ENCODE measurements at places on chromosomes 12 and 14.
A peak's percentile ranks its signal among the peaks of the same experiment; 100 is the strongest.

DNA sequence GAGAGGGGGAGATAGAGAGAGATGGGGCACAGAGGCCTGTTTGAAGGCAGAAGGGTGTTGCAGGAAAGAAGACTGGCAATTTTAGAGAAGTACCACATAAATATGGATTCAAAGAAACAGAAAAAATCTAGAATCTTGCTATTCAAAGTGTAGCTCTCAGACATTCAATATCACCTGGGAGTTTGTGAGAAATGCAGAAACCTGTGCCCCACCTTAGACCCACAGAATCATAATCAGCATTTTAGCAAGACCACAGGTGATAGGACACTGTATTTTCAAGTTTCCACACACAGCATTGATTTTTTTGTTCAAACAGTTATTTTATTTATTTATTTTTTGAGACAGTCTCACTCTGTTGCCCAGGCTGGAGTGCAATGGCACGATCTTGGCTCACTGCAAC is 3.3 kb downstream of the NEDD8 start:
- no peak for DNase-seq

- no peak for DNase-seq
Measured at GRCh38 chr12:120902846-120903411, 1.2 kb downstream of the SPPL3 start.

- no peak for DNase-seq
Measured at GRCh38 chr14:26132061-26132645, 465.7 kb downstream of the NOVA1 start.

- DNase-seq = no peak
Measured at GRCh38 chr12:68631227-68631626, 20.5 kb downstream of the RAP1B start.

- no peak for DNase-seq
Measured at GRCh38 chr14:100070310-100070709, 5.1 kb downstream of the EVL start.

GRCh38 chr14:104599446-104599845 is 5.1 kb downstream of the TMEM179 start:
- no peak for DNase-seq

DNA sequence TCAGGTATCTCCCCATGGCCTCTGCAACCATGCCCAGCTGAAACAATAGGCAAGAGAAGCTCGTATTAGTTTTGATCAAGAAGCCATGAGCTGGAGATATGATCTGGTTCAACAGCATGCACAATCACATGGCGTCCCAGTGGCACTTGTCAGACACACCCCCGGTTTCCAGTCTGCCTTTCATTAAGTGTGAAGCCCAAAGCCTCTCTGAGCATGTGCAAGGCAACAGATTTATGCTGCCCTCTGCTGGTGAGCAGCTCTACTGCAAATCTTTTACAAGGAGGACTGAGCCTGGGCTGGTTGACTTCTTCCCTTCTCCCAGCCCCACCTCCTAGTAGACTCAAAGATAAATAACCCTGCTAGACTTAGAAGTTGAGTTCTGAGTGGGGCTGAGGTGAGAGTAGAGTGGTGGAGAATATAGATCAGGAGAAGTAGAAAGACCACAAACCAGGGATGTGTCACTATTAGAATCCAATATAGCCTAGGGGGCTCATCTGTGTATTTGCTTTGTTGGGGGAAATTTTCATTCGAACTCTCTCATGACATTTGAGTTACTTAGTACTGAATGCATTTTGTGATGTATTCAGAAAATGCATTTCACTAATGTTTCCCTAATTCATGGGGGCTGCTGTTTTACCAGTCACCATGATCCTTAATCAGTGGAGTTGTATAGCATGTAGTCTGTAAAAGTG is 53.7 kb upstream of the MBIP start:
- DNase-seq = peak; percentile 65

DNA sequence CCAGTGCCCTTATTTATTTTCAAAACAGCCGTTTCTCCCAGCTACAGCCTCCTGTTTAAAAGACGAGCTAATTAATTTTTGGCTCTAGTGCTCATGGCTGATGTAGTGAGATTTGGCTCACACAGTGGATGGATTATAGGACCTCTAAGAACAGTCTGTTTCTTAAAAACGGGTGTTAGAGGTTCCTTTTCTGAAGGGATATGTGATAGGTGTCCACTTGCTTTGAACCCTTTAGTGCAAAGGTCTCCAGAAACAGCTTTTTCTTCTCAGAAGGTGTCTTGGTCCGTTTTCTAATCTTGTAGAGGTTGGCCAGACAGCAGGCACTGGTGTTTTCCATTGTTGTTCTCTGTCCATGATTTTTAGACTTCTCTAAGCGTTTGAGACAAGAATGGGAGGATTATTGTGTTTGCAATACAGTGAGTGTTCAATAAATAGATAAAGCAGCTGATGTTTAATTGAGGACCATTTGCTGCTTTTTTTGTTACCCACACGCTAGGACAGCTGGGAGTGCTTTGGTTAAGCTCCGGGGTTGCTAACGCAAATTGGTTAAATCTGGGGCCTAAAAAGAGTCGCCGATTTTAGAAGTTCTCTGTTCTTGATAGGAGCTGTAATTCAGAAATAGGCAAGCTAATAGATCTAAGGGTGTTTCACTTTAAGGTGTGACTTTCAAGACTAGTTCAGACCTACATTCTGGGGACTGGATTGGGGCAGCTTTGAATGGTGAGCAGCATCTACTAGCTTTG is 1.0 kb downstream of the BORCS5 start:
- peak; percentile 28 for DNase-seq

GRCh38 chr14:90496379-90496778 is 99.5 kb downstream of the CALM1 start:
- no peak for DNase-seq

DNA sequence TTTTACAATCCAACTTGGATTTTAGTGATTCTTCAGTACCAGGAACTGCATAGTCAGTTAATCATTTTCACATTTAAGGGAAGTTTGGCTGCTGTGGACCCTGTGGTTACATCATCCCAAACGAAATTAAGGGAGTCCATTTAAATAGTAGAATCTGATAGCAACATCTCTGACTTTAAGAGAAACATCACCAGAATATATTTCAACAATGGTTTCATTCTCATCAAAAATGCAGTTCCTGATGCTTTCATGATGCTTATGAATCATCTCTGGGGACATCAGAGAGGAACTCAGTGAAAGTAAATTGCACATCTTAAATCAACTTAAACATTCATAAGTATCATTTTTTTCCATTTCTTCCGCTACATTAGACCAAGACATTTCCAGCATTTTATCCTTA is 1170.7 kb downstream of the FSCB start:
- no peak for DNase-seq

All from germinal center (tissue), 1 donor.